HCT116 (cell line): ENCODE measurements at places on chromosomes 1 and 21. TPM values are rescaled to one million over a fixed set of nuclear protein-coding genes. Genes with fewer than 3 reads are reported as not detected.

- no peaks in the 10 kb centered on the region for H3K27me3 ChIP-seq
- no peak overlapping the region for H3K27ac ChIP-seq
- no peaks in the 10 kb centered on the region for H3K4me1 ChIP-seq
- no peak for DNase-seq
- no peak overlapping the region for H3K4me3 ChIP-seq
These were observed 100.5 kb upstream of the RGS18 start for GRCh38 chr1:192057766-192058165.

- H3K27ac ChIP-seq, result no peak overlapping the region
- no peak overlapping the region for H3K4me3 ChIP-seq
- no peak for DNase-seq
These were observed 493.2 kb downstream of the PTPRC start for GRCh38 chr1:199132006-199132405.

DNA sequence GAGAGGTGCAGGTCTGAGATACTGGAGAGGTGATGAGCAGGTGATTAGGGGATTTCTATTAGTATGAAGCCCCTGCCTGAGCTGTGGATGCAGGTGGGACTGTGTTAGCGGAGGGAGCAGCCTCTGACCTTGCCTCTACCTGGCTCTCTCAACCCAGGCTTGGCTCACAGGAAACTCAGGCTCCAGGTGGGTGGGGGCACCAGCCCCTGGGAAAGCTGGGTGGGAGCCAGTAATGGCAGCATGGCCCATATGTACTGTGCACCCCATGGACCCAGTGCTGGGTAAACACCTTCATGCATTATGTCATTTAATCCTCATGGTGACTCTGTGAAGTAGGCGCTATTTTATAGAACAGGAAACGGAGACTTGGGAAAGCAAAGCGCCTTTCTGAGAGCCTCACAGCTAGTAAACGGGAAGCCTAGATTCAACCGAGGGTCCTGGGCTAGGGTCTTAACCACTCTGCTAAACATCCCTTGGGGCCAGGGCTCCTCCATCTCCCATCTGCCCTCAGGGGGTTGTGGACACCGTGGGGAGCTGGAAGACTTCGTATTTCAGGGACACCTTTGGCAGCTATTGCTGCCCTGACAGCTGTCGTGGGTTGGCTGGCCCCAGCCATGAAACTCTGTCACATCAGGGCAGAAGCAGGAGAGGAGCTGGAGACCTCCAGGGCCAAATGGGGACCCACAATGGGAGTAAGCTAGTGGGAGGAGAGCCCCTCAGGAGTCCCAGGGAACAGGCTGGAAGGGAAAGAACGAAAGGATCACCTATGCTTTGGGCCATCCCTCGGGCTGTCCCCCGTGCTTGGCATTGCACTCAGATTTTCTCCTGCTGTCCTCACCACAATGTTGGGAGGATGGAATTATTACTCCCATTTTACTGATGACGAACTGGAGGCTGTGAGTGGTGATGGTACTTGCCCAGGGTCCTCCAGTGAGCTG lies 59.6 kb upstream of the CSF3R start:
- no peaks in the 10 kb centered on the region for H3K4me1 ChIP-seq
- DNase-seq, result no peak
- no peak overlapping the region for H3K27ac ChIP-seq
- H3K27me3 ChIP-seq, result peaks cover 14% of the 10 kb centered on the region

DNA sequence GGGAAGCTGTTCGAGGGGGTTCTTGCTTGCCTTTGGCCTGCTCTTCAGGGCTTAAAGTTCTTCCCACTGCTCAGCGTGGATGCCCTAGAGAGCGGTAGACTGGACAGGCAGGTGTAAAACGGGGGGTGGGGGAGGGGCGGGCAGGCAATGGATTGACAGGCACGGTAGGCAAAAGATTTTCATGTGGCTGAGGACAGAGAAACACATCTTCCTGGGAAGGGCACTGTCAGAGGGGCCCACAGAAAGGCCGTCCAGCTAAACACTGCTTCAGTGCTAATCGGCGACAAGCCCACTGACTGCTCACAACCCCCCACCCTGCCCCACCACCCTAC lies 412 bp downstream of the ABCA4 start:
- H3K4me1 ChIP-seq, result no peaks in the 10 kb centered on the region; the same call in 1 of the 2 replicates
- no peak for DNase-seq
- no peaks in the 10 kb centered on the region for H3K27me3 ChIP-seq
- H3K36me3 ChIP-seq, result no peaks in the 10 kb centered on the region

Gene TEKT2
- total RNA-seq, result not detected

Gene TEX38
- total RNA-seq, result 0.47 TPM

Gene C1orf94
- not detected for total RNA-seq

Gene G0S2
- total RNA-seq, result not detected
